ENCODE measurements at places on chromosomes 3 and 15. TPM values are rescaled to one million over a fixed set of nuclear protein-coding genes. Genes with fewer than 3 reads are reported as not detected.

DNA sequence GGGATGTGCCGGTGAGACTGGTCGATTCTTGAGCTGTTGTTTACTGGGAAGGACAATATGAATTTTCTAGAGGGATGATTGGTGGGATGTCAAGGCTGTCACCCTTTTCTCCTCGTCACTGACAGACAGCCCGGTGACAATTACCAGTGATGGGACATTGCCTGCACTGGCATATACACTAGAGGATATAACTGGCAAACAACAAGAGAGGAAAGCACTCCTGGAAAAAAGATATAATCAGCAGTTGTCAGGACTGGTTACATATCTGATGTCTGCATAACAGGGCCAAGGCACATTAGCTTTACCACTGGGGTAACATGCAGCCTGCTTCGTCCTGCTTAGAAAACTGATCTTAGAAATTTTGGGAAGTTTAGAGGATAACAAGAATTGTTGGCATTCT is 131.1 kb downstream of the ROBO2 start:
- no peak for DNase-seq
- H3K4me3 ChIP-seq, result no peak overlapping the region
- H3K4me1 ChIP-seq, result peaks cover 8% of the 10 kb centered on the region
- peaks cover 2% of the 10 kb centered on the region for H3K36me3 ChIP-seq
- H3K27ac ChIP-seq, result no peak overlapping the region

Gene ARRDC4
- 14.2 TPM for total RNA-seq

Gene SV2B
- total RNA-seq, result not detected

Gene MESP2
- total RNA-seq, result 0.36 TPM

DNA sequence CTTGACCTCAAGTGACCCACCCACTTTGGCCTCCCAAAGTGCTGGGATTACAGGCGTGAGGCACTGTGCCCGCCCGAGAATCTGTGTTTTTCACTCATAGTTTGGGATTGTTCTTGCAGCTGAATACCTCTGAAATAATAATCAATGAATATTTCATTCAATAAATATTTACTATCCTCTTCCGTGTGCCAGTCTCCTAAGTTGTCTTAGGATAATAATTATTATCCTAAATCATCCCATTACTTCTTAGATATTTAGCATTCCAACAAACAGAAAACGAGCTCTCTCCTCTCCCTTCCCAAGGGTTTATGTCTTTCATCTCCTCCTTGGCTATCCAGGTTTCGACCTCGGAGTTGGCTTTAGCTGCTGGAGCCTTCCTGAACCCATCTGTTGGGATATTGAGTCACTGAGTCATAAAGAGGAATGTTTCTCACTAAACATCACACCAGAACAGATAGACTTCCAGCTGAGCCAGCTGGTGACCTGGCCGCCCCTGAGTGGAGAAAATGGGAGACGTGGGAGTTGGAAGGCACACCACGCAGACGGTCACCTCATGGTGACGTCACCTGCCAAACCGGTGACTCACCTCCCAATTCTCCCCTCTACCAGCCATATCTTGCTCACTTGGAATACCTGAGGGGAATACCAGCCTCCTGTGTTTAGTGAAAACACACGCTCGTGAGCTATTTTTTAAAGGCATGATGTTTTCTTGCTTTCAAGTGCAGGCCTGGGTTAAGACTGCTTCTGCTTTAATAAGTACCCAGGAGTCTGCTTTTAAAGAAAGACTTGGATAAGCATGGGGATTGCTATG is 43.9 kb downstream of the BHLHE40 start:
- no peak for DNase-seq
- H3K27me3 ChIP-seq, result peaks cover 4% of the 10 kb centered on the region
- H3K4me3 ChIP-seq, result no peak overlapping the region
- no peak overlapping the region for H3K27ac ChIP-seq

- no peak overlapping the region for H3K27ac ChIP-seq
- no peak overlapping the region for H3K4me3 ChIP-seq
- peaks cover 11% of the 10 kb centered on the region for H3K36me3 ChIP-seq
- peaks cover 27% of the 10 kb centered on the region for H3K4me1 ChIP-seq
- peaks cover under 1% of the 10 kb centered on the region for H3K27me3 ChIP-seq
These were observed 10.0 kb upstream of the PLXNA1 start for GRCh38 chr3:126972866-126973265.

- H3K27me3 ChIP-seq, result no peaks in the 10 kb centered on the region
- H3K27ac ChIP-seq, result no peak overlapping the region
- no peak for DNase-seq
- H3K4me3 ChIP-seq, result no peak overlapping the region
These were observed 315.4 kb downstream of the MCTP2 start for GRCh38 chr15:94546808-94547207.

Gene ECE2
- not detected for total RNA-seq

GRCh38 chr15:49734831-49735508 is 114.1 kb downstream of the DTWD1 start:
- DNase-seq, result no peak
- no peaks in the 10 kb centered on the region for H3K4me1 ChIP-seq
- H3K4me3 ChIP-seq, result no peak overlapping the region
- H3K27ac ChIP-seq, result no peak overlapping the region

GRCh38 chr15:97683831-97684230 is 276.7 kb upstream of the ARRDC4 start:
- H3K36me3 ChIP-seq, result no peaks in the 10 kb centered on the region
- no peak overlapping the region for H3K27ac ChIP-seq
- no peak for DNase-seq
- H3K4me3 ChIP-seq, result no peak overlapping the region

DNA sequence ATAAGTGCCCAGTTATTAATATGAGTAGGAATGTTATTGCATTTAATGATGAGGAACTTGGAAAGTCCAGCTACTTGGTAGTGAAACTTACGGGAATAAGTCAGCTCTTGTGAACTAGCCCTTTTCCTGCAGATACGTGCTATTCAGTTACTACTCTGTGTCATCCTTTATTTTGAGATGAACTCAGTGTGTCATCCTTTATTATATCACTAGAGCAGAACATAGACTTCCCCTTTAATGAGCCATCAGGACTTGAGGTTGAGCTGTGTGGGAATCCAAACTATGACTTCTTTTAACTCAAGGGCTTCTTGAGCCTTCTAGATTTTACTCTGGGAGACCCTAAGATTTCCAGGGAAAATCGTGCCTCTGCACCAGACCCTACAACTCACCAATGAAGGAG is 3.6 kb downstream of the ACTC1 start:
- DNase-seq, result no peak
- peaks cover 57% of the 10 kb centered on the region for H3K27me3 ChIP-seq
- H3K27ac ChIP-seq, result no peak overlapping the region

DNA sequence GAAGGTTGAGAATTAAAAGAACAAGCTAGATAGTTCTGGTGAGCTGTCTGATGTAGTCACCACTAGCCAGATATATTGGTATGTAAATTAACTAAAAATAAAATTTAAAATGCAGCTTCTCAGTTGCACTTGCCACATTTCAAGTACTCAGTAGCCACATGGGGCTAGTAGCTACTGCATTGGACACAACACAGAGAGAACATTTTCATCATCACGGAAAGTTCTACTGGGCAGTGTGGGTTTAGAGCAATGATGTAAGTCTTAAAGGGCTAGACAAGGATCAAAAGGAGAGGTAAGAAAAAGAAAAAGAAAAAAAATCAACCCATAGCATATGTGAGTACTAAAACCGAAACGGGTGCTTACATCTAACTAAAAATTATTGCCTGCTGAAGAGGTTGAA is 282.4 kb upstream of the LRRFIP2 start:
- H3K27me3 ChIP-seq, result peaks cover 12% of the 10 kb centered on the region
- no peak overlapping the region for H3K4me3 ChIP-seq
- no peak overlapping the region for H3K27ac ChIP-seq
- H3K36me3 ChIP-seq, result no peaks in the 10 kb centered on the region

Gene NR2E3
- not detected for total RNA-seq

Data from neural crest cell (in vitro differentiated cells).